CD4-positive, alpha-beta T cell treated with Interleukin-15 for 4 hours (primary cell): ENCODE measurements at places on chromosomes 16 and 17.

- DNase-seq: no peak
These were observed 21.5 kb upstream of the SKAP1 start for GRCh38 chr17:48451489-48451888.

DNA sequence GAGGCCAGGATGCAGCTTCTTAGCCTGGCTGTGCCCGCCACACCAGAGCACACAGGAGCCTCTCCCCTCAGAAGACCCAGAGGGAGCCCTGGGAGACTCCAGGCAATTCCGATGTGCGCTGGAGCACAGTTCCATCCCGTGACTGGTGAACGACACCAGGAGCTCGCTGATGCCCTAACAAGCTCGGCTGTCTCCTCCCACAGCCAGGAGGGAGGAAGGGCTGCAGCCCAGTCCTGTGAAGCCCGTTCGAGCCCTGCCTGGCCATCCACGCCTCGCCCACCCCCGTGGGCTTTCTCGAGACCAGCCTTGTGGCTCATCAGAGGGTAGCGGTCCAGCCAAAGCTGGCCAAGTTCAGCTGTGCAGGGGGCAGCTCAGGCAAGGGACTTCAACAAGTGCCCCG lies 21.8 kb upstream of the RASD1 start:
- DNase-seq: no peak

GRCh38 chr17:4849011-4849536 lies 15.9 kb downstream of the MINK1 start:
- no peak for DNase-seq

DNA sequence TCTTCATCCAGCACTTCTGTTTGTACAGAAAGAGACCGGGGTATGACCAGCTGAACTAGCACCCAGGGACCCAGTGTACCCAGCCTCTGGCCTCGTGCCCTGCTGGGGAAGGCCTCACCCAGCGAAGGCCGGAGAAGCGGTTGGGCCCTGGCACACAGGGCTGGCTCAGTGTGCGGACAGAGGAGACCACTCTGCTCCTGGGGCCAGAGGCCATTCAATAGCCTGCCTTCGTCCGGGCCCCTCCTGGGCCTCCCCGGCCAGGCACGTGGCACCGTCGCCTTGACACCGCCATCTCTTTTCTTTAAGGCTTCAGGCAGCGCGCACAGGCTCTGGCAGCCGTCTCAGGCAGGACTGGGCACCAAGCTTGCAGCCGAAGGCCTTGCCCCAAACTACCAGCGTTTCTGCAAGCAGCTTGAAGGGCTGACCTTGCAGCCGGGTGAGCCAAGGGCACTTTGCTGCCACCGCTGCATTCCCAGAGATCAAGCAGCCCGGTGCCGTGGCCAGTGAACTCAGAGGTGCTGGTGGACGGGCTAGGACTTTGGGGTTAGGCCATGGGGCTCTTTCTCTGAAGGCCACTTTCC lies 8.0 kb downstream of the TAX1BP3 start:
- DNase-seq: no peak

DNA sequence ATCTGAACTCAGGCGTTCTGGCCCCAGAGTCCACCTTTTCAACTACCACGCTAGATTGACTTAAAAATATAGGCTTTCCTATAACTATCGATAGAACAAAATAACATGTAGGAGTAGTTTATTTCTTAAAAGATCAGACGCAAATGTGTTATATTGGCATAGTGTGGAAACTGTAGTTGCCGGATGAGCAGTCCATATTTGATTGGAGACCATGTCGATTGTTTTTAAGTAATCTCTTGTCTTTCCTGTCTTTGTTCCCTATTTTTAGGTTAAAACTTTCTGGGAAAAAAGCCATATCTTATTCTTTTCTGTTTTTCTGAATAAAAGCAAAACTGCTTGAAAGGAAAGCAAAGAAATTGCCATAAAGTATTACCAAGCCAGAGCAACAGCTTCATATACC lies 53.1 kb downstream of the GAN start:
- DNase-seq: no peak

GRCh38 chr16:29986231-29986630 lies 9.2 kb downstream of the HIRIP3 start:
- no peak for DNase-seq

DNA sequence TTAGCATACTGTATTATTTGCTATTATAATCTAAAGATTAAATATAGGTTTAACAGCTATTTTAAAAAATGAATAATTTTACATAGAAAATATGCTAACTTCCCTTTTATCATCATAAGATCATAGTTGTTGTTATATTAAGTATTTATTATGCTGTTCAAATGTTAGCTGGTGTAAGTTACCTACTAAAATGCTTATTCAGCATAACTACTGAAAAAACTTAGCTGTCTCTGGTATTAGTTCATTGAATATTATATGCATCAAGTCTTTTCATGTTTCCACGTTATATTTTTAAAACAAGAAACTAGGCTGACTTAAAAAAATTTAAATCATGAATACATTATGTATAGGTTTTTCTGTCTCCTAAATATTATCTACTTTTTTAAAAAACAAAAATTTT lies 62.6 kb downstream of the NETO2 start:
- DNase-seq: no peak

DNA sequence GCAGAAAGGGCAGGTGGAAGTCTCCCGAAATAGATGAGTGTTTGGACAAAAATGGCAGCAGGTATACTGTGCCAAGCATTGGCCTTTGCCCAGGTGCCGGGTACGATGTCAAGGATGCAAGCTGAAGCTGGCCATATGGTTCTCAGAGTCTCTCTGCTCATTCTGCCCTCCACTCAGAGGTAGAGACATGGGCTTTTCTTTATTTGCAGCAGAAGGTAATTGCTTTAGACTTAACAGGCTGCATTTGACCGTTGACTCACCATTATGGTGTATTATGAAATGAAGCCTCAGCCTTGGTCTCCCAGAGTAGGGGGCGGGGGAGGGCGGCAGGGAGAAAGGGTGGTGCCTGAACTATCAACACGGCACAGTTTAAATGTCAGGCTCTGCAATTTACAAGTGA lies 969.1 kb upstream of the EEF2KMT start:
- DNase-seq: no peak
